ENCODE measurements at places on chromosomes 11 and 22. TPM values are rescaled to one million over a fixed set of nuclear protein-coding genes. Genes with fewer than 3 reads are reported as not detected.

The TRMT2A gene
- 63.3 TPM for total RNA-seq

The ISX gene
- not detected for total RNA-seq

The OR8D4 gene
- total RNA-seq = not detected

The YAP1 gene
- total RNA-seq = 203 TPM

The RIMBP3B gene
- total RNA-seq = 0.23 TPM

The LUZP2 gene
- 0.07 TPM for total RNA-seq

The CXCR5 gene
- total RNA-seq = not detected

The PAX6 gene
- total RNA-seq = not detected

The ALDH3B2 gene
- not detected for total RNA-seq

The RELT gene
- total RNA-seq = 5.1 TPM

The MFRP gene
- total RNA-seq = not detected

The KRTAP5-7 gene
- not detected for total RNA-seq

The XKR3 gene
- not detected for total RNA-seq

The CCDC34 gene
- total RNA-seq = 5.1 TPM

The PRG3 gene
- total RNA-seq = not detected

The NOX4 gene
- 0.85 TPM for total RNA-seq

The OSBP2 gene
- total RNA-seq = 2.4 TPM

Data from smooth muscle cell of the pulmonary artery (primary cell).